ENCODE measurements at places on chromosomes 7 and 10.

GRCh38 chr7:143436325-143436946 is 6.8 kb upstream of the TAS2R60 start:
- DNase-seq: no peak

DNA sequence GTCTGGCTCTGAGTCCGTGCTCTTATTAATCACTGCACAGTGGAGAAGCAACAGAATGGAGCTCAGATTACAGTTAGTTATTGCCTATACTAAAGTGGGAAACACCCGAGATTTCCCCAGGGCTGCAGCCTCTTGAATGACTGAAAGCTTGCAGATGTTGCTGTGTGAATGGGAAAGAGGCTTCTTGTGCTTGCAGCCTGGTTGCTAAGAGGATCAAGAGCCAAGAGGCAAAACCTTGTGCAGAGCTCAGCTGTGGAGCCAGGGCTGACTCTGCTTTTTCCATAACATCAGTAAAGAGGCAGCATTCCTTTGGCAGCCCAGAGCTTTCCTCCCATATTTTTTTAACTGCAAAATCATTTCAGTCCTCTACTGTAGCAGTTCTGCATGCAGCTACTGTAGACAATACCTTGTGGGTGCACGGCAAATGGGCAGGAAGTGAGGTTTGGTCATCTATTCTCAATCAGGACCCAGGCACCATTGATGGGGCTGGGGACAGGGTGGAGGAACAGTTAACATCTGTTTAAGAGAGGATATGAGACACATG is 86.5 kb downstream of the RALA start:
- no peak for DNase-seq

DNA sequence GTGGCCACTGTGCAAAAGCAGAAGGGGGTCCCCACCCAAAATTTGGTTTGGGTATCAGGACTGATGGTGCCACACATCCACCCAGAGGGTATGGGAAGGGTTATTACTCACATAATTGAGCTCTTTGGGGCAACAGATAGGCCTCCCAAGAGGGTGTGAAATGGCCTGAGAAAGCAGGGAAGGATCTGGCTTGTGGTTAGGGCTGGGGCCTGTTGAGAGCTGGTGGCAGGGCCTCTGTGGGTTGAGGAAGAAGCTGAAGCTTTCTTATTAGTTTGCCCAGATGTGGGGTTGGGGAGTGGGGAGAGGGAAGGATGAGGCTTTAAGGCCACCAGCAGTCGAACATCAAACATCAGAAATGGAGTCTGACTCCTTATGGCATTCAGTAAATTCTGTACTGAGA is 18.3 kb upstream of the MKI67 start:
- no peak for DNase-seq

GRCh38 chr7:4265066-4265465 is 417.0 kb upstream of the FOXK1 start:
- no peak for DNase-seq

GRCh38 chr10:43122096-43122495 is 16.1 kb upstream of the CSGALNACT2 start:
- no peak for DNase-seq

GRCh38 chr10:110252151-110252550 is 44.7 kb downstream of the MXI1 start:
- no peak for DNase-seq

DNA sequence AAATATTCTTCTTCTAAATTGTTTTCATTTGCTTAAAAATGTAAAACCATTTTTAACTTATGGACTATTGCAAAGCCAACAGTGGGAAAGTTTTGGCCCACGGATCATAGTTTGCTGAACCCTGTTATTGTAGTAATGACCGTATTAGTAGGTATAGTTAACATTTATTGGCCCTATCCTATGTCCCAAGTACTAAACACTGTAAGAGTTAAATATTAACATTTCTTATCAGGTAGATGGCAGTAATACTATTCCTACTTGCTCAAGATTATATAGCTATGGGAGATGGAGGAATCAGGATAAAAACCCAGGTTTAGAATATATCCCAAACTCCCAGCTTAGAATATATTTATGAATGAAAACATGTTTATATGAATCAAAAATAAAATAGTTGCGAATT is 993.2 kb downstream of the SORCS3 start:
- no peak for DNase-seq

DNA sequence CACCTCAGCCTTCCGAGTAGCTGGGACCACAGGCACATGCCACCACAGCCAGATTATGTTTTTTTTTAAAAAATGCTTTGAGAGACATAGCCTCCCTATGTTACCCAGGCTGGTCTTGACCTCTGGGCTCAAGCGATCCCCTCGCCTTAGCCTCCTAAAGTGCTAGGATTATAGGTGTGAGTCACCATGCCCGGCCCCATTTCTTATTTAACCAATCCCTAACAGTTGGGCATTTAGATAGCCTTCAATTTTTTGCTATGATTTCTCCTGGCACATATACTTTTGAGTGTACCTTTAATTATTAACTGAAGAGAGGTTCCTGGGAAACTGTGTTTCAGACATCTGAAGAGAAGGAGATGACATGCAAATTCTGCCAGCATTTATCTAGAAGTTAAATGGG is 22.6 kb upstream of the AUTS2 start:
- no peak for DNase-seq

GRCh38 chr10:6204063-6204340 is 1.3 kb downstream of the PFKFB3 start:
- peak; percentile 26 for DNase-seq

- no peak for DNase-seq
Measured at GRCh38 chr10:100874702-100875483, 37.9 kb upstream of the SLF2 start.

- DNase-seq: no peak
Measured at GRCh38 chr7:137904833-137905232, 58.1 kb upstream of the DGKI start.

DNA sequence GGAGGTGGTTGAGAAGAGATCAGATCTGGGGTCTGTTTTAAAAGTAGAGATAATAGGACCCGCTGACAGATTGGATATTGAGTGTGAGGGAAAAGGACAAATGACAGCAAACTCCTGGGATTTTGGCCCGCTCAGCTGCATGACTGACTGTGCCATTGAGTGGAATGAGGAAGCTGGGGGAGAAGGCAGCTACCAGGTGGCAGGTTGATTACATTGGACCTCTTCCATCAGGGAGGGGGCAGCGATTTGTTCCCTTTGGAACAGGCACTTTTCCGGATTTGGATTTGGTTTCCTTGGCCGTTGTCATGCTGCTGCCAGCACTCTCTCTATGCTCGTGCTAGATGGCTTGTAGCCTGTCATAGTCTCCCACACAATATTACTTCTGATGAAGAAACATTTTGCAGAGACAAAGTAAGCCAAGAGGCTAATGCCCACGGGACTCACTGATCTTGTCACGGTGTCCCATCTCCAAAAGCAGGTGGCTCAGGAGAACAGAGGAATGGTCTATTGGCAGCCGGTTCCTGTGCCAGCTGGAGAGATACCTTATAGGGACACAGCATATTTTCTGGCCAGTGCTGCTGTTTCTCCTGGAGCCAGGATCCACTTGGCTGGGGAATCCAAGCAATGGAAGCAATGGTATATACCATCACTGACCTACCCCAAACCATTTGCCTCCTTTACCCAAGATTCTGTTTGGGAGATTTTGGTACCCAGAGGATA is 69.1 kb upstream of the WAC start:
- DNase-seq: no peak

DNA sequence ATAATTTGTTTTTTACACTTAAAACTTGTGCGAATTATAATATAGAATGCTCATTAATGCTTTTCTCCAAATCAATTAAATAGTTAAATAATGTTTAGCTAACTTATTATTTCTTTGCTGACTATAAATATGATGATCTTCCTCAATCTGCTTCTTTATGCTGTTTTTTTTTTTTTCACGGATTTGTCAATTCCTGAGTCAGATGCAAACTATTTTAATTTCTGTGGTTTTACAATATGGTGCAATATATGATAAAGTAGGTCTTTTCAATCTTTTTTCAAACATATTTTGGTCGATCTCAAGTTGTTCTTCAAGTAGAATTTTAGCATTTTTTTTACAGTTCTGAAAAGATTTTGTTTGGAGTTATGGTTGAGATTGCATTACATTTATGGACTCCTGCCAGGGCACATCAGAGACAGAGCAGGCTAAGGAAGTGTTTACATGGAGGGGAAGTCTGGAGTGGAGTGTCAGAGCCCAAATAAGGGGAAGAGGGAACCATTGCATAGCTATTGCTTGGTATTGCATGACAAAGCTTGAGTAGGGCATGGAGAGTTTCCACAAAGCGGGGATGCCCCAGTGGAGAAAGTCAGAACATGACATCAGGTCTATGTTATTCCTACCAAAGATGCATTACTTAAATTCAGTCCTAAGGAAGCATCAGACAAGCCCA is 204.4 kb downstream of the OTUD1 start:
- no peak for DNase-seq

- no peak for DNase-seq
Measured at GRCh38 chr10:6055929-6056328, 6.2 kb downstream of the IL2RA start.

DNA sequence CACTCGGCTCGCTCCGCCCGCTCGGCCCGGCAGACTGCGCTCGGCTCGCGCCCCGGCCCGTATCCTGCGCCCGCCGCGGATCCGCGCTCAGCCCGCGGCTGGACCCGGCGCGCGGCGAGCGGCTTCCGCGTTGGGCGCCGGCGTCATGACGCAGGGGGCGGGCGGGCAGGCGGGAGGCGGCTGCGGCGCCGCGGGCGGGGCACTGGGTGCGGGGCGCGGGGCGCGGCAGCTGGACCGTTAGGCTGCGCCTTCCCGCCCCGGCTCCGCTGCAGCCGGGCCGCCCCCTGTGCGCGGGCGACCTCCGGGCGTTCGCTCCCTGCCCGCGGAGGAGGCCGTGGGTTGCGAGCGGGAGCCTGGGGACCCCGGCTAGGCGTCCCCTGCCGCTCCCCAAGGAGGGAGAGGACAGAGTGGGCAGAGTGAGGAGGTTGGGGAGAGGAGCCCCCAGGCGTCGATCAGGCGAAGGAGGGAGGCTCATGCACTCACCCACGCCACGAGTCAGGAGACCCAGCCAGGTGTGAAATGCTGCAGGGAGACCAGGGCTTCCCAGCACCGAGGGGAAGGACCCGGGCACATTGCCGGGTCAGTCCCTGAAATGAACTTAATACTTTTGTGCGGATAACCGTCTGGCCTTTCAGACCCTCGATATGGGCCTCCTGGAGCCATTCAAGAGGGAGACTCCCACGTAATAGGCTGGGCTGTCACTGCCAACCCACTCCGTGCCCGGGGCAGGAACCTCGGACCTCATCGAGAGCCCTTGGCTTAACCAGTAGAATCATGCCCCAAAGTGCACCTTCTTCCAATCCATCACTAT is at the start of gene PIP4K2A:
Gene PIP4K2A, minus strand, starts transcription at position 100 of the 811 bp plus-strand sequence. CDS start 252 bp downstream, outside the sequence.
- peak; percentile 54 for DNase-seq

- no peak for DNase-seq
Measured at GRCh38 chr7:115678086-115678982, 352.2 kb downstream of the TFEC start.

- DNase-seq: no peak
Measured at GRCh38 chr10:102769375-102770107, 25.8 kb downstream of the WBP1L start.

GRCh38 chr10:91552274-91553095 is 80.4 kb downstream of the PPP1R3C start:
- no peak for DNase-seq

DNA sequence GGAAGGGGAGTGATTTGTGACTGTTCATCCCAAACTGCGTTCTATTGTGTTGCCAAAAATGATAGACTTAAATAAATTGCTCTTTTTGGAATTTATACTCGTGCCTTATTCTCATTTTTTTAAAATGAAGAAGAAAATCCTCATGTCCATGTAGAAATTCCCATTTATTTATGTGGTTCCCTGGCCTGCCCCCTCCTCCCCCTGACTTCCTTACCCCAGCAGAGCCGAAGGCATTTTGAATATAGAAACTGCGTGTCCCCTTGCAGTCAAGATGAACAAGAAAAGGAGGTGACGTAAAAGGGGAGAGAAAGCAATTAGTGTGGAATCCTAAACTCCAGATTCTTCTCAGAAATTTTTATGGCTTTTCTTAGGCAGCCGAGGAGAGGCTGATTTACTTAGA is 126.1 kb downstream of the FAM204A start:
- DNase-seq: no peak

- no peak for DNase-seq
Measured at GRCh38 chr10:15715619-15716227, 4.0 kb downstream of the ITGA8 start.

DNA sequence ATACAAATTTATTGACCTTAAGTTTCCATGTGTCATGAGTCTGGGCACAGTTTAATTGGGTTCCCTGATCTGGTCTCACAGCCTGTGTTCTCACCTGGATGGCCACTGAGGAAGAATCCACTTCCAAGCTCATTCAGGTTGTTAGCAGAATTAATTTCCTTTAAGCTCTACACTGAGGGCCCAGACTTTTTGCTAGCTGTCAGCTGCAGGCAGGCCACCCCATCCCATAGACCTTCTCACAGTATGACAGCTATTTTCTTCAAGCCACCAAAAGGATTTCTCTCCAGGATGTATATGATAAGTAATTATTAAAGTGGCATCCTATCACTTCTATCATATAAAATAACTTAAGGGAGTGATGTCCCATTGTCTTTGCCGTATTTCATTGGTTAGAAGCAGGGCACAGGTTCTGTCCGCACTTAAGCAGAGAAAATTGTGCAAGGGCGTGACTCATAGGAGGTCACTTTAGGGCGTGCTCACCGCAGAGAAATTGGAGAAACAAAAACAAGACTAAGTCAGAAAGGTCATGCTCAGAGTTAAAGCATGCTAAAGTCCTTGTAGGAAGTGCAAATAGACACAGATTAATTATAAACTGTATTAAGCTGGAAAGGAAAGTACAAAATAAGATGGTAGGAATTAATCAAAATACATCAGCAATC is 109.9 kb downstream of the AHR start:
- no peak for DNase-seq

- no peak for DNase-seq
Measured at GRCh38 chr10:70966646-70967553, 78.5 kb upstream of the PCBD1 start.

- DNase-seq: no peak
Measured at GRCh38 chr7:152594801-152595200, 81.1 kb downstream of the XRCC2 start.

DNA sequence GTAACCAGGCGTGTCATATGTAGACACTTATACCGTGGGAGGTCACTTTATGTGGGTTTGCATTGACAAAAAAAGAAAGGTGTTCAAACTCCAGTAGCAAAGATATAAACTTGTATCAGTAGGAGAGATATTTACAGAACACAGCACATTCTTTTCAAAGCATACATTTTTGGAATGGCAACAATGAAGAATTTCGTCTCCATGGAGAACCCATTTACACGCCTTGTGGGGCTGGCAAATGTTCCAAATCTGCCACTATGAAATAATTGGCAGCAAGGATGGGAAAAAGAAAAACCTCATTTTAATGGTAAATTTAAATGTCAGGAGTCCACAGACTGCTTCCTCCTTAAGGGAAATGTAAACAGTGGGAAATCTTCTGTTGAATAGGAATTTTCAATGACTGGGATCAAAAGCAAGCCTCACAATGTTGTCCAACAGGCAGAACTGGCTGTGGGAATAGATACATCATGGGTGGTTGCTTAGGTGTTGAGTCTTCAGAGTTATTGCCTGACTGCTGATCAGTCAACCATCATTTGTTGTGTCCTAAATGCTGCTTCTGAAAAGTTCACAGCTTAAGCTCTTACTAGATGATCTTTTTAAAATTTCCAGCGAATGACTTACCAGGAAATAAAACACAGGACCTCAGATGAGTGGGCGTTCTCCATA is 256.6 kb upstream of the SEMA3C start:
- no peak for DNase-seq
